Fibroblast of skin of scalp (primary cell): ENCODE measurements at places on chromosomes 3 and 15.

GRCh38 chr15:59886441-59886840 lies 117.7 kb upstream of the FOXB1 start:
- DNase-seq = no peak

DNA sequence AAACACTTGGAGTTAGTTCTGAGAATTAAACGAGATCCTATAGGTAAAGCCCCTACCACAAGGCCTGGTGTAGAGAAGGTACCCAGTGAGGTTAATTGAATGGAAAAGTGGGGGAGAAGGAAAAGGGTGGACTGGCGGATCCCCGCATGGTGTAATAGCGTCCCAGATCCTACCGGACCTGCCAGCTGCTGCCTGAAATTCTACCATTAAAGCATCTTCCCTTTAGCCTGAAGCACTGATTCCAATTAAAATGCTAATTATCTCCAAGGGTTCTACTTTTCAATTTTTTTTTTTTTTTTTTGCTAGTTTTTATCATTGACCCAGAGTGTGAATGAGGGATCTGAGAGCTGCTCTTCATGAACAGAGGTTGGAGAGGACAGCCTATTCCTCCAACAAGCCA lies 237.9 kb downstream of the TLE3 start:
- no peak for DNase-seq

DNA sequence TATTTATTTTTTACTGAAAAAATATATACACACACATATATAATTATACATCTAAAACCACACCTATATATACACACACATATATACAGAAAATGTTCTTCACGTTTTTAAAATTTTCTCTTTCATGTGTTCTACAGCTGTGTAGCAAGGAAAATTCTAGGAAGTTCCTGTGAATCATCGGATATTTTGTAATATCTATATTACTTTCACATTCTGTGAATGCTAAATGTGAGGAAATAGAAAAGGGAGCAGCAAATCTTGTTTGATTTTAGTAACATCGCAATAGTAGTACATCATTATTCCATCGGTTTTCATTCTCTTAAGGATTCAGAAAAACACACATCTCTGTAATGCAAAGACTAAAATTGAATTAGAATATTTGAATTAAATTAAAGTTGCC lies 836.8 kb upstream of the NECTIN3 start:
- no peak for DNase-seq

DNA sequence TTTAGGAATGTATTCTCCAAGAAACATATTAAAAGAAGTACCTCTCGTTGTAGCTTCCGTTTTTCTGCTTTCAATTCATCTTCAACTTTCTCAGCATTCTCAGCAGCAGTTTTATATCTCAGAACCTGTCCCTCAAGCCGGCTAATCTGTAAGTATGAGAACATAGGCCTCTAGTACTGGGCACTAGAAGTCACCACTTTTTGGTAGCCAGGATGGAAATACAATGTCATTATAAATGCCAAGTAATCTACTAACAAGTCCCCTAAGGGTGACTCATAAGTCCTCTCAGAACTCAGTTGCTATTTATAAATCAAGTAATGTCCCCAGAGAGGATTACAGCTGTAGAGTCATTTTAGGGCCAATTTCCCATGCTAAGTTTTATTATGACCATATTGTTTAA lies 61.1 kb downstream of the MLH1 start:
- DNase-seq = peak; percentile 90

DNA sequence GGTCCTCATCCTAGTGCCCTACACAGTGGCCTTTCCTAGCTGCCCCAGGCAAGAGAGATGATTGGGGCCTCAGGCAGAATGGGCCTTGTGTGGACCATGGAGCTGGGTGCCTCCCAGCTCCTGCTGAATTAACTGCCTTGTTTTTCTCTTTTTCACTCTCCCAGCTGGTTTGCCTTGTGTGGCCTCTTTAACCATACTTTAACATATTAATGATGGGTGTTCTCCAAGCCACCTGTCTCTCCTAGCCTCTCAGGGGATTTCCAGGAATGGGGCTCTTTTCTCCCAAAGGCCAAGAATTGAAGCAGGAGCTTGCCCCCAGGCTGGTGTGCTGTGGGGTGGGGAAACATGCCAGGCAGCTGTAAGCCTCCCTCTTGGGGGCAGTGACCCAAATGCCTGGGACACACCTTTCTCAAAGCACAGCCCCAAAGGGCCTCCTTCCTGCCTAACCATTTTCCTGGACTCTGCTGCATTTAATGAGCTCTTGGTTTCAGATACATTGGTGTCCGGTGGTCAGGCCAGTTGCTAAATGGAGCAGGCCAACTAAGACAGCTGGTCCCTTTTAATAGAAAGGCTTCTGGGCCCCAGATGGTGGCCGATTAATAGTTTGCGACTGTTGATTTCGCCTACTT lies 5.6 kb downstream of the ALPK3 start:
- DNase-seq = no peak

DNA sequence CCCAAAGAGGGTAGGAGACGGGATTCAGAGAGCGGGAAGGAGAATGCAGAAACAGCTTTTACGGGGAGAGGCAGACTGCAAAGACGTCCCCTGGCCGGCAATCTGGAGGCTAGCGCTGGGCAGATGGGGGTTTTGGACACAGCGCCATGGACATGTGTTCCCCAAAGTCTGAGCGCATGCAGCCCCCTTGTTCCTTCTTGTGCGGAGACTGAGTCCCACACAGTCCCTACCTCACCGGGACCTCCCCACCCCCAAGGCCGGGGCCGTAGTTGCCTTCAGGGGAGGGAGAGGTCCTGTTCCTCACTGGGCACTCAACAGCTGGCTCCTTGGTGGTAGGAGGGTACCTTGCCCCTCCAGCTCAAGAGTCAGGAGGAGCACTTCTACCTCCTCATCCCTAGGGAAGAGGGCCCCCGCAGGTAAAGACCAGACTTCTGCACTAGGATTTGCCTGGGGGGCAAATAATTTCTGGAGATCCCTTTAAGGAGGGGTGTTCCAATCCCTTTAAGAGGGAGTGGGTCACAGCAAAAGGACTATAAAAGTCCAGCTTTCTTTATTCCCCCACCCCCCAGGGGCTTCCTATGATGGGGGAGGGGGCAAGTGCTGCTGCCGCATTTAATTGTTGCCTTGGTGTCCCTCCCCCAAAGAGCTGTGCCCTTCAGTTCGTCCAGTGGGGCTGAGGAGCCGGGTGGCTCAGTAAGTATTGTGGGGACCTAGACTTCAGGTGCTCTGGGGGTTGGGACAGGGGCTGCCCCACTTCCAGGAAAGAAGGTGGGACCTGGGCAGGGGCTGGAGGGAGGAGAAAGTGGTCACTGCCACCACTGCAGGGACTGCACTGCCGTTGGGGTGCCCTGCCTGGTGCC lies 3.6 kb upstream of the BAHD1 start:
- DNase-seq = no peak

- DNase-seq = peak; percentile 20
Observed at GRCh38 chr3:133821767-133822638, 16.4 kb downstream of the SRPRB start.

GRCh38 chr15:87489456-87489855 lies 767.1 kb downstream of the NTRK3 start:
- no peak for DNase-seq

- DNase-seq = no peak
Observed at GRCh38 chr3:46709157-46709654, 8.0 kb downstream of the TMIE start.

- DNase-seq = peak; percentile 90
Observed at GRCh38 chr15:88658972-88659931, 20.4 kb downstream of the ISG20 start.

DNA sequence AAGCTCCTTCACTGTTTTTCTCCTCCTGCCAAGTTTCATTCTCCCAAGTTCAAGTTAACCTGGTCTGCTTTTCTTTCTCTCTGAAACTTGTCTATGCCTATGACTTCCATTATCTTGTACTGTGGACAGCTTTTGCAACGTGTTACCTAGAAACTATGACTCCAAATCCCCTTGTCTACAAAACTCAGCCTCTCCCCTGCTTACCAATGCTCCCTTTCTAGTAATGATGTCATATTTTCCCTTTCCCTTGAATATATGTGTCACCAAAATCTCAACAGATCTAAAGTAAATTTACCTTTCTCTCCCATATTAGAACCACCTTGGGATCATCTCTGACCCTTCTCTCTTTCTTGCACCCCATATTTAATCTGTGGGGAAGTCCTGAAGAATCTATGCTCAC lies 10.5 kb upstream of the ABHD2 start:
- no peak for DNase-seq

DNA sequence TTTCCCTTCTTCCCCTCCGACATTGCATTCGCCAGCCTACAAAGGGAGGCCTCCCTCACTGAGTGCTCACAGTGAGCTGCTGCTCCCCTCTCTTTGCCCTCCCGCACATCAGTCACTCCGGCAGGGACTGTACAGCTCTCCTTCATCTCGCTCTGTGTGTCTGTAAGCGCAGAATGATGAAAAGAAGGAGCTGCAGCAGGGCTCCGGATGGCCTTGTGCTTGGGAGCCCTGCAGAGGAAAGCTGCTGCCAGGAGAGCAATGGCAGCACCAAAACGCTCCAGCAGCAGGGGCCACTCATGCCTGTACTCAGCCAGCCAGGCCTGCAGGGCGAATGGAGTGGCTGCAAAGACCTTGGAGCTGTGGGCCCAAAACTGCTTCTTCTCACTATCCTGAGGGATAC lies 107.0 kb upstream of the NSMCE3 start:
- peak; percentile 3 for DNase-seq

GRCh38 chr3:71425491-71426071 lies 157.9 kb downstream of the FOXP1 start:
- peak; percentile 51 for DNase-seq

DNA sequence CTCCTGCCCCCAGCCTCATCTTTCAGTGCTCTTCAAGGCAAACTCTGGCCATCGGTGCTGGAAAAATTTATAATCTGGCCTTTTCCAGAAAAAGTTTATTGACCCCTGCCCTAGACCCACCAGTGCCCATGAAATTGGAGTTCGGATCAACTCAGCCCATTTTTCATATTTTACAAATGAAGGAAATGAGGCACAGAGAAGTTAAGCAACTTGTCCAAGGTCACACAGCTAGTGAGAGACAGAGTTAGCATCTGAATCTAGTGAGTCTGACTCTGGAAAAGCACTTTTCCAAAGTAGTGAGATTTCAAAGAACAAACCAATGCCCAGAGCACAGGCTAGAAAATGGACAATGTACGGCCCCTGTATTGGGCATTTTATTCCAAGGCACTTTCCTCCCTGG lies 69.4 kb upstream of the TLE3 start:
- no peak for DNase-seq

- peak; percentile 60 for DNase-seq
Observed at GRCh38 chr15:81256916-81257315, 60.2 kb downstream of the IL16 start.

DNA sequence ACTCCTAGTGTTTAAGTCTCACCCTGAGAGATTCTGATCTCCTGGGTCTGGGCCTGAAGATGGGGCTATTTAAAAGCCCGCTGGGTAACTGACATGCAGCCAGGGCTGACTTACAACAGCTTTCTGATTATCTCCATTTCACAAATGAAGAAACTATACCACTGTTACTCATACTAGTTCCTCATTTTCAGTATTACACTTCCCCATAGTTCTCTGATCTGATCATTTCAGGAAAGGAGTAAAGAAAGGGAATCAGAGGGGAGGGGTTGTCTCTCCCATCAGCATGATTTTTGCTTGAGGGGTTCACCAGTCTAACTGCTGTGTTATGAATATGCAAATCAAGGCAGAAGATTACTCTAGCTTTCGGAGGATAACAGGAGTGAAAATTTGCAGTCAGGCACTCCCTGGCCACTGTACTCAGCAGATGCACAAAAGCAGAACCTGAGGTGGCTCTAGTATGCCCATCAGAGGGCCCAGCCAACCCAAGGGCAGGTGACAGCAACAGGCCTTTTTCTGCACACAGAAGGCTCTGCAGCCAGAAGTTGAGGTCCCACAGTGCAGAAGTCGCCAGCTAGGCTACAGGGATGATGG lies 59.4 kb downstream of the DAPK2 start:
- DNase-seq = no peak

- DNase-seq = peak; percentile 67
Observed at GRCh38 chr3:192851821-192852372, 65.8 kb downstream of the MB21D2 start.

- no peak for DNase-seq
Observed at GRCh38 chr3:31232055-31233025, 300.4 kb upstream of the STT3B start.

DNA sequence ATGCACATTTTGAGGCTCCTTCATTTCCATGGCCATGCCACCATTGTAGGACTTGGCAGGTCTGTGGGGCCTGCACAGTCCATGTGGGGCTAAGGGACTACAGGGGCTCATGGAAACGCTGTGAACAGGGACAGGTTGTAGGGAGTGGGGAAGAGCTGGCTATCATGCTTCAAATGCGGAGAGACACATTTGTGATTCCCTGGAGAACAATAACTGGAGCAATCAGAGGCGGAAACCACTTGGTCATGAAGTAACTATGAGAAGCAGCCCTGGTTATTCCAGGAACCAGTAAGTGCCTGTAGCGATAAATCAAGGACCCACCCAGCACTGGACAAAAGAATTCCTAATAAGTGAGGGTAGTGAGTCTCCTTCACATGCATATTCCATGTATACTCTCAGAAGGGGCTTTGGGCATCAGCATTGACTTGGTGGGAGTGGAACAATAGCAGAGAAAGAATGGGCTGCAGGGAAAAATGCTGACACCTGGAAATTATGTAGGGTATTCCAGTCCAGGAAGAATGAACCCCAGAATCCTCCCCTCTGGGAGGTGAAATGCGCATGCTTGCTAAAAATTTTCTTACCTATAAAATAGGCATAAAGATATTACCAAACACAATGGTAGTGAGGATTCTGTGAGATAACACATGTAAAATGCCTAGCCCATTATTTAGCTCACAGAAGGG lies 251.4 kb upstream of the ROPN1 start:
- DNase-seq = no peak

- DNase-seq = peak; percentile 62
Observed at GRCh38 chr3:173066044-173067004, 74.7 kb downstream of the SPATA16 start.

- no peak for DNase-seq
Observed at GRCh38 chr15:66101715-66102395, 151.7 kb downstream of the MEGF11 start.

DNA sequence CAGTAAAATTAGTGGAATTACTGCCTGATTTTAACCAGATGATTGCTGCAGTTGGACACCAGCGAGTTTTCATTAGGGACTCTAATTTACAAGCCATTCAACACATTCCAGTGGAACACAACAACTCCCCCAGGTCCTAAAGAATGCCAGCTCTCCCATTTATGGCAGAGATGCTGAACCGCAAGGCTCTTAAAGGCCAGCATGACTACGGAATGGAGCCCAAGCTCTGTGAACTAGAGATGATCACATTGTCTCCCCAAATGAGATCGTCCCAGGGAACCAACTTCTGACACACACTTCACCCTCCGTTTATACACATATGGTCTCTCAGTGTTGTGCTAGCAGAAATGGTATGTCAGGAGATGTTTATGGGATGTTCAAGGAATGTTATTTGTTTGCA lies 446.2 kb upstream of the NR2F2 start:
- peak; percentile 95 for DNase-seq

GRCh38 chr3:71681224-71681668 lies 44.0 kb downstream of the EIF4E3 start:
- peak; percentile 81 for DNase-seq

- peak; percentile 66 for DNase-seq
Observed at GRCh38 chr15:32738666-32739065, 20.9 kb downstream of the GREM1 start.
